Dermis microvascular lymphatic vessel endothelial cell (primary cell): ENCODE measurements at places on chromosomes 11 and 22. TPM values are rescaled to one million over a fixed set of nuclear protein-coding genes. Genes with fewer than 3 reads are reported as not detected.

- no peak for DNase-seq
Measured at GRCh38 chr11:108766596-108767173, 101.8 kb downstream of the DDX10 start.

GRCh38 chr11:93256623-93257022 lies 58.8 kb upstream of the SLC36A4 start:
- DNase-seq, result no peak

GRCh38 chr11:10604798-10605197 lies 36.3 kb upstream of the LYVE1 start:
- DNase-seq, result no peak

DNA sequence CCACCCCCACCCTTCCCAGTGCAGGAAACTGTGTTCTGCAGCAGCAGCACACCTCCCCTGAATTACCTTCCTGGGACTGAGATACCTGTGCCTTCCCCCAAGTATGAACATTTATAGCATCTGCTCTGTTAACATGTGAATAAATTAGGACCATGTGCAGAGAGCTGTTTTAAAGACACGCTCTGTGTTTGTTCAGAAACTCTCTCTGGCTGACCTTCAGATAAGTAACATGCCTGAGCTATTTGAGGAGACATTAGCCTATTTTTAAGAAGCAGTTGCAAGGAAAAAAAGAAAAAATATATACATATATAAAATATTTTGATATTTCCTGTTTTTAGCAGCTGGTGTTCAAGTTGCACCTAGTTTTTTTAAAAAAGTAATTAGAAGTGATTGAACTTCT lies 5.4 kb downstream of the NAV2 start:
- no peak for DNase-seq

GRCh38 chr11:64210301-64211020 lies 3.9 kb downstream of the FERMT3 start:
- no peak for DNase-seq

DNA sequence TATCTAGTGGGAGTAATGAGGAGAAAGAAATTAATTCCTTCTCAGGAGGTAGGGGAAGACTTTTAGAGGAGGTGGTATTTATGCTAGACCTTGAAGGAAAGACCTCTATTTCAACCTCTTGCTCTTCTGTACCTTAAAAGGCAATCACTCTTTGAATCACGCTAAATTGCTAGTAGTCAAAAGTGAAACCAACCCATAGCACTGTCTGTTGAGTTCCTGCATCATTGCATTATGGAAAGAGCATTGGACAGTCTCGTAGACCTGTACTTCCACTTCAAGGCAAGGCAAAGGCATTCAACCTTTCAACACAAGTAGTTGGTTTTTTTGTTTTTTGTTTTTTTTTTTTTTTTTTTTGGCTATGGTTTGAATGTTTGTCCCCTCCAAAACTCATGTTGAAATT lies 770.4 kb downstream of the ETS1 start:
- DNase-seq, result no peak

DNA sequence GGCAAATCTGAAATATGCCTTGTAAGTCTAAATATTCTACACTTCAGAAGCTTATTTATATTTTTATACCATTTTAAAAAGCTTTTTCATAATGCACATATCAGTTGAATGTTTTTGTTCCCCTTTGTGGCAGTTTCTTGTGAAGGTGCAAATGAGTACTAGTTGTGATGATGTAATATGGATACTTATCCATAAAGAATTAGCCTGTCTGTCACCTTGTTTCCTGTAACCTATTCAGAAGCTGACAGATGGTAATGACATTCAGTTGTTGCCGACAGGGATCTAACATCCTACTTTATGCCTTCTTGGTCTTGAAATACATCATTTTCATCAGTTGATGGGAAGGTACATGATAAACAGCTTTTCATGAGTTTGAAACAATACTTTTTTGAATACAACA lies 2.9 kb downstream of the QSER1 start:
- DNase-seq, result no peak

DNA sequence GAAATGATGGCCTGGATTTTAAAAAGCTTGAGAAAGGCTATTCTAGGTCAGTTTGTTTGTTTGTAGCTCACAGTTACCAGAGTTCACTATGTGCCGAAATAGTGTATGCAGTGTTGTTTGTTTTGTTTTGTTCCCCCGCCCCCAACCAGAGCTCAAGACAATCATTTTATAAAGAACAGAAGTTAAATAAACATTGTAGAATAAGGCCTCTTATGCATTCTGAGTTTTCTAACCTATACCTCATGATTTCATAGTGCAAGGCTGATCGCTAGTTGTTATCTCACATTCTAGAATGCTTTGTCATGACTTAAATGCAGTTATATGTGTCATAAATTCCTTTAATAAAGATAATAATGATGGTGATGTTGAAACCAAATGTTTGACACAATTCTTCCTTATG lies 7.8 kb downstream of the KCNA4 start:
- DNase-seq, result no peak

DNA sequence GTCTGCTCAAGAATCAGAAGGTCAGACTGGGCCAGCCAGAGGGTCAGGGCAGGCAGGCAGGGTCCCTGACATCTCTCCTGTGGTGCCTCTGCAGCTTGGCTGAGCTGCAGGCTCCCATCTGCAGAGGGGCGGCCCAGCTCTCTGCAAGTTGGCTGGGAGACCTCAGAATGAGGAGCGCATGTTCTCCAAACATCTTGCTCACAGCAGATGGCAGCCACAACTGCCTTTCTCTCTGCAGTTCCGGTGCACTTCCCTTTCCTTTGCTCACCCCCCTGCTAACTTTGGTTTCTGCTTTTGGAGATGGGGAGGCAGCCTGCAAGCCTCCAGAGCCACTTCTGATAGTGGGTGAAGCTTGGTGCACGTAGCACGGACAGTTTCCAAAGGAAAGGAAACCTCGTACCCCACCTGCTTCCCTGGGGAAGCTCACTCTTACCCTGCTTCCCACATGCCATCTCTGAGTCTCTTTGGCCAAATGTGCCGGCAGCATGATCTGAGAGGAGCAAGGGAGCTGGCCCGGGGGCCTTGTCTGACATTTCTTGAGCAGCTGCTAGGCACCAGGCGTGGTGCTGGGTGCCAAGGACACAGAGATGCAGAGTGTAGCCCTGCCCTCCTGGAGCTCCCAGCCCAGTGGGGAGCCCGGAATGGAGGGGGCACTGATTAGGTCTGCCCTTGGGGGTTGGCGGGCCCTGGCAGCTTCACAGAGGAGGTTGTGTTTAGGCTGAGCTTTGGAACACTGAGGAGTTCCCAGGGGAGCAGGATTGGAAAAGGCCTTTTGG lies 18.2 kb downstream of the DAGLA start:
- no peak for DNase-seq

GRCh38 chr22:43118024-43118849 lies 7.7 kb downstream of the BIK start:
- no peak for DNase-seq

The BARX2 gene
- not detected in 2 replicates for total RNA-seq

The MS4A12 gene
- not detected in 2 replicates for total RNA-seq

The LYVE1 gene
- 62.0 and 441 TPM in 2 replicates for total RNA-seq
